ENCODE measurements at places on chromosomes 2 and 18.

GRCh38 chr2:24175631-24176187, 856 bp downstream of the FAM228A start:
- no peak for DNase-seq

- DNase-seq: no peak
Observed at GRCh38 chr2:46632349-46632748, 153.0 kb downstream of the TMEM247 start.

- DNase-seq: peak; percentile 1
Observed at GRCh38 chr2:128320192-128320905, 1.7 kb upstream of the HS6ST1 start.

DNA sequence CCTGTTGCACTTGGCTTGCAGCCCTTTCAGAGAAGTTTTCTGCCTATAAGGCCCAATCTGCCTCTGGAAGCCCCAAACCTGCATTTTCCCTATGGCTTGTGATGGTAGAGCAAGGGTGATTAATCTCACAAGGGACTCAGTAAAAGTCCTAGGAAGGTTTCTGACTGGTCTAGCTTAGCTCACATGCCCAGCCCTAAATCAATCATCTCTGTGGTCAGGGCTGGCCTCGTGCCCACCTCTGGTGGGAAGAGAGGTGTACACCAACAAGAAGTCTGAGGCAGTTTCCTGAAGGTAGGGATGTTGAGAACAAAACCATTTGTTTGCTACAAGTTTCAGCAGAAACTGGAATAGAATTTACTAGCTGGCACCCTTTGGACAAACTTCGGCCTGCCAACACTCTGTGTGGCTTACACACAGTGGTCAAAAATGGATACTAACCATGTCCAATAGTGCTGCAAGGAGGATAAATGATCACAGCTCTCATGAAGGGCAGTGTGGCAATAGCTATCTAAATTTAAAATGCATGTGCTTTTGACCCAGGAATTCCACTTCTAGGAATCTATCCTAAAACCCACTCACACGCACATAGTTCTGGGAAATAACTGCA, 96.4 kb downstream of the EN1 start:
- no peak for DNase-seq

All from activated CD4-positive, alpha-beta T cell treated with anti-CD3 and anti-CD28 coated beads, Interleukin-2, amount 50 U/mL, for 48 hours (primary cell).